ENCODE measurements at places on chromosomes 2 and 18. TPM values are rescaled to one million over a fixed set of nuclear protein-coding genes. Genes with fewer than 3 reads are reported as not detected.

DNA sequence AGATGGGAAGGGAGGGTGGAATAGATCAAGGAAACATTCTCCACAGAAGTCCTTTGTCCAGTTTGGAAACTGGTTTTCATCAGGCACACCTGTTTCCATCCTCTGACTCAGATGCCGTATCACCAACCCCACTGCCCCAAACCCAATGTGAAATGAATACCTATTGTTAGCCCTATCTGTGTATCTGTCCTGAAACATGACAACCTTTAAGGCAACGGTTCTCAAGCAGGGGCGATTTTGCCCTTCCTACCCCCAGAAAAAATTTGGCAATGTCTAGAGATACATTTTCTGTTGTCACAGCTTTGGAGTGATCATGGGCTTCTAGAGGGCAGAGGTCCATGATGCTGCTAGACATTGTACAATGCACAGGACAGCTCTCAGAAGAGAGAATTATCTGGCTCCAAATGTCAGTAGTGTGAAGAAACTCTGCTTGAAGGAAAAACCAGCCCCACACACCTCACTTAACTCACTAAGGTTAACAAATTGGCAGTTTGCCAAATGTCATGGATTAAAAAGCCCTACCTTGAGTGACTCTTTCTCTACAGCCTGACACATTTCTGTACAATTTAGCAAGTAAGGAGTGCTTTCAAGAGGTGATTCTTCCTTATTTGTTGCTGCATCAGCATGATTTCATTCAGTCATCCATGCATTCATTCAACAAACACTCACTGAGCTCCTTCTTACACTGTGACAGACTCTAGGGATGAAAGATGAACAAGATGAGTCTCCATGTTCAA lies 3.4 kb downstream of the SCTR start:
- no peak for DNase-seq
- no peak overlapping the region for H3K4me3 ChIP-seq
- peaks cover 27% of the 10 kb centered on the region for H3K27me3 ChIP-seq
- H3K27ac ChIP-seq, result no peak overlapping the region
- no peaks in the 10 kb centered on the region for H3K4me1 ChIP-seq
- H3K36me3 ChIP-seq, result no peaks in the 10 kb centered on the region

- no peaks in the 10 kb centered on the region for H3K4me1 ChIP-seq
- no peak overlapping the region for H3K27ac ChIP-seq
- no peak for DNase-seq
- H3K36me3 ChIP-seq, result peaks cover 50% of the 10 kb centered on the region
- H3K4me3 ChIP-seq, result no peak overlapping the region
Observed at GRCh38 chr2:161223139-161223732, 63.0 kb downstream of the TANK start.

GRCh38 chr2:230893841-230894781 lies 29.4 kb downstream of the ITM2C start:
- no peak overlapping the region for H3K4me3 ChIP-seq
- H3K36me3 ChIP-seq, result no peaks in the 10 kb centered on the region
- peaks cover 6% of the 10 kb centered on the region for H3K27me3 ChIP-seq

- DNase-seq, result no peak
- no peaks in the 10 kb centered on the region for H3K36me3 ChIP-seq
- no peaks in the 10 kb centered on the region for H3K27me3 ChIP-seq
- peaks cover 23% of the 10 kb centered on the region for H3K4me1 ChIP-seq
- H3K27ac ChIP-seq, result no peak overlapping the region
Observed at GRCh38 chr18:44841221-44841620, 160.5 kb downstream of the SETBP1 start.

DNA sequence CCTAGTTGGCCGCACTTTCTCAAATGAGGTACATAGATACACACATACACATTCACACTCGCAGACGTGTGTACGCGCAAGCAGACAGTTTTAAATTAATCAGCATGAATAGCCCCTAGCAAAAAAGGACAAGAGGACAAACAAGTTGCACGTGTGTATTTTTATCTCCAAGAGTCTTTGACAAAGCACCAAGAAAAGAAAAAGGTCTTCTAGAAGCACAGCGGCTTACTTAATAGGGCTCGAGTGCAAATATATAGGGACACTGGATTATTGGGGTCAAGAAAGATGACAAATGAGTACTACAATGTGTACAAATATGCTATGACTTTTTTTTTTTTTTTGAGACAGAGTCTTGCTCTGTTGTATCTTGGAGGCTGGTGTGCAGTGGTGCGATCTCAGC lies 1.7 kb upstream of the BCL2 start:
- peak overlapping the region; percentile 73 for H3K4me3 ChIP-seq
- no peak for DNase-seq
- peaks cover 20% of the 10 kb centered on the region for H3K4me1 ChIP-seq
- no peaks in the 10 kb centered on the region for H3K36me3 ChIP-seq

GRCh38 chr2:74555610-74556103 lies 1.1 kb downstream of the DOK1 start:
- H3K4me3 ChIP-seq, result peak overlapping the region; percentile 95
- peak overlapping the region; percentile 90 for H3K27ac ChIP-seq
- H3K27me3 ChIP-seq, result no peaks in the 10 kb centered on the region
- DNase-seq, result peak; percentile 63
- H3K4me1 ChIP-seq, result peaks cover 16% of the 10 kb centered on the region

DNA sequence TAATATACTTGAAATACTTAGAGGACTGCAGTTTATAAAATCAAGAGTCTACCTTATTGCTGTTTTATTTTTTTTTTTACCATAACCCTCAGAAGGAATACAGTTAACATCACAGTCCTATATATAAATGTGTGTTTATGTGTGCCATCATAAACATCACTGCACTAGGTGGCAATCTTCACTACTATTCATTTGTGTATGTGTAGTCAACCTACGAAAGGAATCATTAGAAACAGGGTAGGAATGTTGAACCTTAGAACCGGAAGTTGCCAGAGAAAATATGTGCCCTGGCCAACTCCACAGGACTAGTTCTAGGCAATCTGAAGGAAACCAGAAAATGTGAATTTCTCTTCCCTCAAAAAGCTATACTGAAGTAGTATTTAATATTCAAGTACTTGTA lies 3.4 kb downstream of the GEN1 start:
- no peak for DNase-seq
- H3K4me1 ChIP-seq, result peaks cover 15% of the 10 kb centered on the region
- no peaks in the 10 kb centered on the region for H3K27me3 ChIP-seq
- H3K36me3 ChIP-seq, result no peaks in the 10 kb centered on the region
- no peak overlapping the region for H3K4me3 ChIP-seq
- H3K27ac ChIP-seq, result no peak overlapping the region

DNA sequence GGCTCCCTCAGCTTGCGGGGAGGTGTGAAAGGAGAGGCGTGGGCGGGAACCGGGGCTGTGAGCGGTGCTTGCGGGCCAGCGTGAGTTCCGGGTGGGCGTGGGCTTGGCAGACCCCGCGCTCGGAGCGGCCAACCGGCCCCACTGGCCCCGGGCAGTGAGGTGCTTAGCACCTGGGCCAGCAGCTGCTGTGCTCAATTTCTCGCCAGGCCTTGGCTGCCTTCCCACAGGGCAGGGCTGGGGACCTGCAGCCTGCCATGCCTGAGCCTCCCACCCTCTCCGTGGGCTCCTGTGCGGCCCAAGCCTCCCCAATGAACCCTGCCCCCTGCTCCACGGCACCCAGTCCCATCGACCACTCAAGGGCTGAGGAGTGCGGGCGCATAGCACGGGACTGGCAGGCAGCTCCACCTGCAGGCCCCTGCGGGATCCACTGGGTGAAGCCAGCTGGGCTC lies 48.2 kb downstream of the RNF138 start:
- H3K4me1 ChIP-seq, result no peaks in the 10 kb centered on the region
- no peaks in the 10 kb centered on the region for H3K27me3 ChIP-seq
- H3K27ac ChIP-seq, result no peak overlapping the region
- H3K36me3 ChIP-seq, result no peaks in the 10 kb centered on the region

DNA sequence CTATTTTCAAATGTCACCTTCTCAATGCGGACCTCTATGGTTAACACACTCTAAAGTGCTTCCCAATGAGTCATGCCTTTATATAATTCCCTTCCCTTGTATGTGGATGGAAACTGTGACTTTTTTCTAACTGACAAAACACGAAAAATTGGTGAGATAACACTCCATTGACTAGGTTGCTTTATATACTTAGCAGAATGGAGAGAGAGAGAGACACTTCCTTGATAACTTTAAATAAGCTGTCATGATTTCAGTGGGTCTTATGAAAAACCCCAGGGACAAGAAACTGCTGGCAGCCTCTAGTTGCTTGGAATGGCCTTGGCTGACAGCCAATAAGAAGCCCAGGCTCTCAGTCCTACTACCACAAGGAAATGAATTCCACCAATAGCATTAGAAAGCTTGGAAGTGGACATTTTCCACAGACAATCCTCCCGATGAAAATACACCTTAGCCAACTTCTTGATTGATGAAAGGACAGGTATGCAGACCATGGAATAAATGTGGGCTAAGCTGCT lies 322.2 kb downstream of the ZNF804A start:
- H3K4me1 ChIP-seq, result no peaks in the 10 kb centered on the region
- no peak overlapping the region for H3K4me3 ChIP-seq
- H3K27ac ChIP-seq, result no peak overlapping the region

- DNase-seq, result no peak
- H3K4me1 ChIP-seq, result no peaks in the 10 kb centered on the region
- H3K4me3 ChIP-seq, result no peak overlapping the region
- H3K27ac ChIP-seq, result no peak overlapping the region
- H3K36me3 ChIP-seq, result no peaks in the 10 kb centered on the region
- H3K27me3 ChIP-seq, result no peaks in the 10 kb centered on the region
Observed at GRCh38 chr18:49623571-49623970, 61.7 kb downstream of the LIPG start.

GRCh38 chr2:51219468-51219867 lies 187.5 kb upstream of the NRXN1 start:
- H3K4me3 ChIP-seq, result no peak overlapping the region
- H3K27me3 ChIP-seq, result no peaks in the 10 kb centered on the region
- H3K4me1 ChIP-seq, result no peaks in the 10 kb centered on the region
- no peak for DNase-seq
- no peaks in the 10 kb centered on the region for H3K36me3 ChIP-seq

DNA sequence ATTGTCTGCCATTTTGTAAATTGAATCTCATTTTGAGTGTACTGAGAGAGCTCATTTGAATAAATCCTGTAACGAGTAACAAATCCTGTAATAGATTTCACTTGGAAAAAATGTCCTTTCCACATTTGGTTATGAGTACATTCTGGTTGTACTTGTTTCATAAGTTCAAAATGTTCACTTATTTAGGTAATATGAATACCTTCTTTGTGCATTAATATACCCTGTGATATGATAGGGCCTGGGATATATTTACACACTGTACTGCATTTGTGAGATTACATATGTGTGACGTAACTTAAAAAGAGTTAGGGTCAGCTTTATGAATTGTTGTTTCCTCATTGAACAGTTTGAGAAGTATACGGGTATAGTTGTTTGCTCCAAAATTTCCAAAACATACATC lies 16.1 kb downstream of the AGFG1 start:
- H3K36me3 ChIP-seq, result peaks cover 8% of the 10 kb centered on the region
- no peaks in the 10 kb centered on the region for H3K27me3 ChIP-seq
- H3K4me3 ChIP-seq, result no peak overlapping the region
- no peak for DNase-seq
- H3K27ac ChIP-seq, result no peak overlapping the region

- no peaks in the 10 kb centered on the region for H3K27me3 ChIP-seq
- no peak overlapping the region for H3K27ac ChIP-seq
- H3K4me3 ChIP-seq, result no peak overlapping the region
- H3K4me1 ChIP-seq, result peaks cover 15% of the 10 kb centered on the region
- DNase-seq, result peak; percentile 71
Observed at GRCh38 chr2:37472959-37473358, 128.5 kb downstream of the QPCT start.

GRCh38 chr18:50709193-50709592 lies 110.6 kb downstream of the MRO start:
- H3K4me1 ChIP-seq, result no peaks in the 10 kb centered on the region
- H3K36me3 ChIP-seq, result no peaks in the 10 kb centered on the region
- H3K27me3 ChIP-seq, result no peaks in the 10 kb centered on the region

- peaks cover 26% of the 10 kb centered on the region for H3K36me3 ChIP-seq
- H3K27me3 ChIP-seq, result no peaks in the 10 kb centered on the region
- peaks cover 10% of the 10 kb centered on the region for H3K4me1 ChIP-seq
- no peak for DNase-seq
- H3K27ac ChIP-seq, result no peak overlapping the region
Observed at GRCh38 chr18:48670751-48671560, 132.1 kb downstream of the CTIF start.

DNA sequence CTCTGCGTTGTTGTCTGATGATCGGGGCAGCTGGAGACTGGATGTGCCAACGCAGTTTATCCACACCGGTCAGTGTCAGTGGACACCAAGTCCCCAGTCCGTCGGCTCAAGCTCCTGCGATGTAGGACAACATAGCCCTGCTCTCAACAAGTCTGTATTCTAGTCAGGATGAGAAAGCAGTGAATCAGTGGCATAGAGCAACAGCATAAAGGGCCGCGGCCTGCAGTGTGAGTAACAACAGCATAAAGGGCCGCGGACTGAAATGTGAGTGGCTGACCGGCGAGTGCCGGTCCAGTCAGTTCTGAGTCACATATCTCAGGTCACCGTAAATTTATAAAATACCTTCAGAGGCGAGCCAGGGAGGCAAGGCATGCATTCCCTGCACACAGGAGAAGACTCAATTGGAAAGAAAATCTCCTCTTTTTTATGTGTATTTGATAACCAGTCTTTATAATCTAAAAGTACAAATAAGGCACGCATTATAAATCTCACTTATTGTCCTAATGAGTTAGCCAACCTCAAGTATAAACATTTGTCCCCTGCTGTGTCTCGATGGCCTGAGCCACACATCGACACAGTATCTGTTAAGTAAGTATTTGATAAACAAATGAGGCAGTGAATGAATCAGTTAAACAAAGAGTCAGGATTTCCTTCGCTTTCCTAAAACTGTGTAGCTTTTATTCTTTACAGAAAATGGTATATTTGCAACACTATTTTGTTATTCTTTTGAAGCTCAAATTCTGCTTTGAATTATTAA lies 33.8 kb upstream of the NFATC1 start:
- peaks cover 62% of the 10 kb centered on the region for H3K36me3 ChIP-seq
- H3K4me3 ChIP-seq, result no peak overlapping the region
- H3K27me3 ChIP-seq, result no peaks in the 10 kb centered on the region
- no peak overlapping the region for H3K27ac ChIP-seq

GRCh38 chr2:152479282-152479681 lies 144.3 kb downstream of the FMNL2 start:
- H3K4me1 ChIP-seq, result no peaks in the 10 kb centered on the region
- H3K4me3 ChIP-seq, result no peak overlapping the region
- no peaks in the 10 kb centered on the region for H3K36me3 ChIP-seq

- H3K36me3 ChIP-seq, result no peaks in the 10 kb centered on the region
- no peak overlapping the region for H3K4me3 ChIP-seq
- DNase-seq, result no peak
- no peaks in the 10 kb centered on the region for H3K4me1 ChIP-seq
Observed at GRCh38 chr2:74619651-74620297, 28.4 kb downstream of the M1AP start.

DNA sequence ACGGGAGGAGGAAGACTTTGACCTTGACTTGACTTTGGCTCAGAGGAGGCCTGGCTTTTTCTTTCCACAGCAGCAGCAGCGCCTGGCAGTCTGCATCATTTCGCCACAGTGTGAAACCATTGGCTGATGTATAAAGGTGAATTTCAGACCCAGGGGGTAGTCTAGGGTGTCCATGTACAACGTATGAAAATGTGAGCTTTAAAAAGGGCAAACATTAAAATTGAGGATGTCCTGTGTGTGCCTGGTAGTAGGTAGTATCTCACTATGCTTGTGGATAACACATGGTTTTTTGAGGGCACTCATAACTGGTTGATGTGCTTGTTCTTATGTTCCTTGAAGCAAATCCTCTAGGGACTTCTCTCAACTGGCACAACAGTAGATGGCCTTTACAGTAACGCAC lies 86.1 kb downstream of the LPIN1 start:
- H3K27ac ChIP-seq, result no peak overlapping the region
- peaks cover 26% of the 10 kb centered on the region for H3K4me1 ChIP-seq
- H3K4me3 ChIP-seq, result no peak overlapping the region
- H3K27me3 ChIP-seq, result no peaks in the 10 kb centered on the region
- no peak for DNase-seq

SEPTIN2 gene
- 255 TPM for total RNA-seq

HNRNPA3 gene
- total RNA-seq, result 132 TPM

CNGA3 gene
- 0.18 TPM for total RNA-seq

EML6 gene
- 2.5 TPM for total RNA-seq

ANKMY1 gene
- total RNA-seq, result 29.3 TPM

LYPD6 gene
- total RNA-seq, result 0.47 TPM

Measured in lower lobe of right lung (tissue), 2 donors.